ENCODE measurements at places on chromosomes 3 and 15.
A peak's percentile ranks its signal among the peaks of the same experiment; 100 is the strongest.

DNA sequence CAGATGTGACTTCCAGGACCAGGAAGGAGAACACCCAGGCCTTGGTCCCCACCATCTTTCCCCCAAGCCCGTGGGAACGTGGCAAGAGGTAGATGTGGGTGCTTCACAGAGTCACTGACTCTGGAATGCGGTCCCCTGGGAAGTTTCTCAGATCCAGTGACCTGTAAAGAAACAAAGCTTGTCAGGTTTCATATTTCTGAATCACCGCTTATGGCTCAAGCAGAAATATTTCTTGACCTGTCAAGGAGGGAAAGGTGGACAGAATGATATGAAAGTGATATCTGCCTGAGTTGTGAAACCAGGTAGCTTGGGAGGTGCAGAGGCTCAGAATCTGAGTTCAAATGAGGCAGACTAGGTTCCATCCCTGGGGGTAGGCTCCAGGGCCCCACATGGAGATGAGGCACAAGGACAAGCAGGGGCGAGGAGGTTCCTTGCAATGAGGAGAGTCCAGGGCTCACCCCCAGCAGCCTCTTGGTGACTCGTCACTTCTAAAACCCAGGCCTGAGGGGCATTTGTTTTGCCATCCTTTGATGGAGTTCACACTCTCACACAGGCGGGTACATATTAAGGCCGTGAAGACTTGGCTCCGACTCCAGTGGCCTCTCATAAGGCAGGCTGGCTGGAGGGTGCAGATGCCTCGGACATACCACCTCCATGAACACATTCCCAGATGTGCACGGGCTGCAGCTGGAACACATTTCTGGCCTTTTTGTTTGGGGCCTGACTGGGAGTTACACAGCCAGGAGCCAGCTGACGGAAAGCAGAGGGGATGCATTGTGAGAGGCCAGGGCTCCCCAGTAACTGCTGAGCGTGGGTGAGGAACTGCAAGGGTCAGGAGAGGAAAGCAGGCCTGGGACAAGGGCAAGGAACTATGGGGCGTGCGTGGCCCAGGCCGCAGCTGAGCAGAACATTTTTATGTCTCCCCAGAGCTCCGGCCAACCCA, 1.3 kb downstream of the CILP start:
- DNase-seq = peak; percentile 51

GRCh38 chr15:70101459-70102113, 3.9 kb upstream of the TLE3 start:
- peak; percentile 94 for DNase-seq

GRCh38 chr15:69729167-69729748, 276.6 kb downstream of the RPLP1 start:
- no peak for DNase-seq

DNA sequence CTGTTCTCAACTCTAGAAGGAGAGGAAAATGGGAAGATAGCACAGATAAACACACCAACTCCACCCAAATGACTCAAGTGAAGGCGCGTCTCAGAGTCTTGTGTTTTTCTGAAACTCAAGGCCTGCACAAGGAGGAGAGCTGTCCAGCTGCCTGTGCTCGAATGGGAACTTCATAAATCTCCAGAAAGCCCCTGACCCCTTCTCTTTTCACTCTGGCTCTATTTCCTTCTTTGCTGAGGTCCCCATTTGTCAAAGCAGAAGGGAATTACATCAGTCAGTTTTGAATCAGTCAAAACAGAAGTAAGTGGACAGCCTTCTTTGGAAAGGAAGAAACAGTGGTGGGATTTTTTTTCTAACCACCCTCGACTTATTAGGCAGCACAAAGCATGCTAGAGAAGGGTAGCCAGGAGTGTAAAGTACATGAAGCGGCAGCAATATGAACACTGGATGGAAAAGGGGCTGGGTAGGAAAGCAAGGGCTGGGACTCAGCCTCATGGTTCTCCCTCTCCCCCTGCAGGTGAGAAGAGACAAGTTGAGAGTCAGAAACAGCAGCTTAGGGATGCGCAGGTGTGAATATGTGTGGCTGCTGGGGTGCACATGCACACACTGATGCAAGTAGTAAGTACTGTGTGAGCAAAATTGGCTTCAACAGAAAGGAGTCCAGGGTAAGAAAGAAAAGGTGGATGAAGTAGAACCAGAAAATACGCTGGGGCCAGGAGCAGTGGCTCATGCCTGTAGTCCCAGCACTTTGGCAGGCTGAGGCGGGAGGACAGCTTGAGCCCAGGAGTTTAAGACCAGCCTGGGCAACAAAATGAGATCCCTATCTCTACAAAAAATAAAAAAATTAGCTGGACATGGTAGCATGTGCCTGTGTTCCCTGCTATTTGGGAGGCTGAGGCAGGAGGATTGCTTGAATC, 36.6 kb upstream of the MAGEF1 start:
- peak; percentile 78 for DNase-seq

DNA sequence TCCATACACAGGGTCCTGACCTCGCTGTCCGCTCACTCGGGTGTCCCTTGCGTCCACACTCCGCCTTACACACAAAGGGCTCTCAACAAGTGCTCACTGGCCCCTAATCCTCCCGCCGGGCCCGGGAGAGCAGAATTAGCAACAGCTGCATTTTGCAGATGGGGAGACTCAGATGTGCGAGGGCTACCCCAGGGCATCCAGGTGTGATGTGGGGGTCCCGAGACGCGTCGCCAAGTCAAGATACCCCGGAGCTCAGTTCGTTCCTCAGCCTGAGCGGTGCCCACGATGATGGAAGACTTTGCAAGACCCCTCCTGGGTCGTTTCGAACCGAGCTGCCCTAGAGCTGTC, 14.9 kb upstream of the WNT7A start:
- DNase-seq = peak; percentile 4

- no peak for DNase-seq
These were observed 133.1 kb upstream of the LRRN1 start for GRCh38 chr3:3665961-3666640.

- DNase-seq = no peak
These were observed 55.2 kb downstream of the RAB7A start for GRCh38 chr3:128781164-128781563.

- DNase-seq = no peak
These were observed 93.6 kb downstream of the SEC22A start for GRCh38 chr3:123295171-123295900.

Data from umbilical cord (tissue), 2 donors.